Stimulated activated naive CD8-positive, alpha-beta T cell treated with anti-CD3 and anti-CD28 coated beads, Interleukin-15, Interleukin-2, amounts not matched to agents 100 U/mL and 50 U/mL, for 24 hours (primary cell): ENCODE measurements at places on chromosomes 4 and X.
A peak's percentile ranks its signal among the peaks of the same experiment; 100 is the strongest.

- DNase-seq, result no peak
Measured at GRCh38 chrX:69176053-69176452, 10.8 kb upstream of the PJA1 start.

- DNase-seq, result no peak
Measured at GRCh38 chrX:68865926-68866325, 37.1 kb downstream of the EFNB1 start.

DNA sequence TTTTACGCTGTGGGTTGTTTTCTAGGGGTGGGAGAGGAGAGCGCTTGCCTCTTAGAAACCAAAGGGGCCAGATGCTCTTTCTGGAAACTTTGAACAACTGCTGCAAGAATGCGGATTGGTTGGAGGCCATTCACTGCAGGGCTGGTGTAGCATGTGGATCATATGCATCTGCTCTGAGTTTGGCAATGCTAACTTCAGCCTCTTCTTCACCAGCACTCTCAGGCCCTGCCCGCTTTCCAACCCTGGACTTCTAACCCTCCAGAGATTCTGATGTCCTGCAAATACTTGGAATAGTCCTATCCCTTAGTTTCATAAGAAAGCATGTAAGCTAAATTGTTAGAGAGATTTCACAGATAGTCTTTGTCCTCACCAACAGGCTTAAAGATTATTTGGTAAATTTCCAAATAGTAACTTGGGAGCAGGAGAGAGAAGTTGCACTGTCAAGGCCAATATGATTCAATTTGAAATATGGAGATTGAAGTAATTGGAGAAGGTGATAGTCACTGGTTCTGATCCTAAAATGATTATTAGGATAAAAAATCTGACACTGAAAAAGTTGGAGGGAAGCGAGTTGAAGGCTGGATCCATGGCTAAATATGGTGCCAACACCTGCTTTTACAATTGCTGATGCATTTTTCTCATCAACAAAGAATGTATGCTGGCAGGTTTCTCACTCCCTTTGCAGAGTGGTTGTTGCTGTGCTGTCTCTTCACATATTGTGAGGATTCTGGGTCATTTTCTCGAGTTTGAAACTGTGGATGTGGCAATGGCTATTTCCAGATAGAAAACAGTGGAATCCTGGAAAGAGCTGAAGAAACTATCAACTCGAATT lies 210.4 kb downstream of the PTTG2 start:
- DNase-seq, result no peak

DNA sequence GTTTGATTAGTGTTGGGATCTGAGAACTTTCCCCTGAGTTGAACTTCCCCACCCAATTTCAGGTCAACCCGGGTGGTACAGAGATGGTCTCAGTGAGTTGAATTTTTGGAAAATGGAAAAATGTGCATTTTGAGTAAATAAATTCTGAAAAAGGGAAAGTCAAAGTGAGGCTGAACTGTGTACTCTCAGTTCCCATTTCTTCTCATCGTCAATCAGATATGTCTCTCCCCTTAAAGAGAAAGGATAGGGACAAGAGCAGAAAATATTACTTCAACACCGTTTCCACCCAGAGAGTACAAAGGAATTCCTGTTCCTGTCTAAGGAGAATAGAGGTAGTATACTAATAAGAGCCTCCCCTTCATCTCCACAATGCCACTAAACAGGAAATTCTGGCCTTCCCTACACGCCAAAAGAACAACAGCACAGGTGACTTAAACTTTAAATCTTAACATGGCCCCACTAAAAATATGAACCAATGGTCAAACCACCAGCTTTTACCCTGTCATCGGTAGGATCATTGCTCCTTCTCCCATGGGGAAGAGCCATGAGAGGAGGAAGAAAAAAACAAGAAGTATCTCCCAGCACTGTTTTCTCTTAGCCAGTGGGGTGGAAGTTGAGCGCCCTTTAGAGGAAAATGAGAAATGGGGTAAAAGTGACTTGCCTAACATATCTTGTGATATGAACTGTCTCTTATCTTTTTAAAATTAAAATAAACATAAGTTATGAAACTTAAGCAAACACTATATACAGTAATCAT lies 30.3 kb downstream of the BMP3 start:
- DNase-seq, result no peak

DNA sequence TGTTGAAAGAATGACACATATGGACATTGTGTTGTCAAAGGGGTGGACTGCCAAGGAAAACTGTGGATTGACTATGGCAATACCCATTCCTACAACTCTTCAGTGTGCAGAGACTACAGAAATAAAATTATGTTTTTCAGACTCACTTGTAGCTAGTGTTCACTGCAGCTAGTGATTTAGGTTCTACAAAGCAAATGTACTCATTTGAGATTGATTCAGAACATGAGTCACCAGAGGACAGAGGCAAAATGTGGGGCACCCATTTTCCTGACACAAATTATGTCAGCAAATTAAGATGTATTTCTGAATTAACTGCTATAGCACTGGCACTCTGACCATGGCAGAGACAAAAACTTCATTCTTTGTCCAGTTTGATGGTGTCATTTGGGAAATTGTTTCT lies 40.7 kb downstream of the SPCS3 start:
- DNase-seq, result no peak

DNA sequence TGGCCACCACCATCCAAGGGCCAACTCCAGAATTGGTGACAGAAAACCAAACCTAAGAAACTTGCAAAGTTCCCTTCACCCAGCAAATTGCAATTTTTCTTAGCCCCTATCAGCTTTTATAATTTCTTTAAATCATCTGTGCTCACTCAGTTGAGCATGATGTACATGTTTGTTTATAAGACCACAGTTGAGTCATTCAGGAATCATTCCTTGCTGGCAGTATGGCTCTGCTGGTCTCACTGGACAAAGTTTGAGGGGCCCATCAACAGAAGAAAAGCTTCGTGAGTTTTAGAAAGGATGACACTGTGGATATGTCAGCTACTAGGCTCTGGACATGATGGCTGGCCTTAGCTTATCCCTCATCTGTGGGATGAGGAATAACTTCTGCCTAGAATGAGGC lies 4.0 kb downstream of the TRPC5 start:
- no peak for DNase-seq

DNA sequence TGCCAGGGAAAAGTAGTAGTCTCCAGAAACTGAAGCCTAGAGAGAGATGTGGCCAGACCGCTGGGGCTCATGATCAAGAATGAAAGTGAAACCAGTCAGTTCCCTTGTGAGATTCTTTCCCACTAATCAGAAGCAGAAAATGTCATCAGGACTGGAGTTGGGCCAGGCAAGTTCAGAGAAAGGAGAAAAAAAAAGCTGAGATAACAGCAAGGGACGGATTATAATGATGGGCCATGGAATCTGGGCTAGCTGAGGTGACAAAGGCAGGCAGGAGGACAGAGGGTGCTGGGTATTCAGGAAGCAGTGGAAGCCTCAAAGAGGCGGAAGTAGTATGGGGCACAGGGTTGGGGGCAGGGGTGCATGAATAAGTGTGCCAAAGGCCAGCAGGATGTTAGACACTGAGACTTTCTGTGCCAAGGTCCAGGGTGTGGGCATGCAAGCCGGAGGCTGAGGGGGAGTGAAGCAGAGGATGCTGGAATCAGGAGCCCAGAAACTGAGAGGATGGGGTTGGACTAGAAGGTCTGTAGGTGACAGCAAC lies 2.5 kb downstream of the CXorf38 start:
- DNase-seq, result peak; percentile 37

GRCh38 chr4:101125045-101125942 lies 222.0 kb downstream of the PPP3CA start:
- DNase-seq, result no peak

DNA sequence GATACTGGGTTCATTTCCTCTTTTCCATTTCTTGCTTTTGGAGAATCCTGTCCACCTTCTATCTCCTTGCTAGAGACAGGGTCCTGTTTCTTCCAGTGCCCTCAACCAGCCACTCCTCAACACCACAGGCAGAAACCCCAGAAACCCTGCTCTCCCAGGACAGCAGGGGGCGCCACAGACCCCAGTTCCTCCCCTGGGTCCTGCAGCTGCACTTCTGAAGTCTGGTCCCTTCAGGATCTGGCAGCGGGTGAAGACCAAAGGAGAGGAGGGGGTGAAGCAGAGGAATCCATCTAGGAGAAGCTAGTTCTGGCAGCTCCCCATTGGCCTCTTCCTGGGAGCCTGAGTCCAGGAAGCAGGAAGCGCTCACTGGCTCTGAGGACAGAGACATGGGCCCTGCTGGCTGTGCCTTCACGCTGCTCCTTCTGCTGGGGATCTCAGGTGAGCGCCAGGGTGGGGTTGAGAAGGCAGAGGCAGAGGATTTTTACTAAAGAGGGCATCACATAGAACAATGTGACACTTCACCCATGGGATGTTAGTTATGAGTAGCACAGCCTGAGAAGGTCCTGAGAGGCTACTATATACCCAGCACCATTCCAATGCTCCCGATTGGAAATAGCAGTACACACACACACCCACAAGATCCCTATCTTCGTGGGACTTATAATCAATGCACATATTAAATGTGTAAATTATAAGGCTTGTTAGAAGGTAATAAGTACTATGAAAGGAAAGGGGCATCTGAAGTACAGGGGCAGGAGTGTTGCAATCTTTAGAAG lies at the start of gene PRSS48:
PRSS48 (plus strand) TSS at position 375 of the 776 bp plus-strand sequence; CDS start at position 387, 12 bp downstream.
- peak; percentile 75 for DNase-seq

- no peak for DNase-seq
Measured at GRCh38 chrX:98646351-98646750, 1762.6 kb downstream of the RPA4 start.

- DNase-seq, result no peak
Measured at GRCh38 chr4:110190249-110190648, 8.2 kb downstream of the ELOVL6 start.

- DNase-seq, result no peak
Measured at GRCh38 chr4:26287756-26288155, 33.1 kb upstream of the RBPJ start.

DNA sequence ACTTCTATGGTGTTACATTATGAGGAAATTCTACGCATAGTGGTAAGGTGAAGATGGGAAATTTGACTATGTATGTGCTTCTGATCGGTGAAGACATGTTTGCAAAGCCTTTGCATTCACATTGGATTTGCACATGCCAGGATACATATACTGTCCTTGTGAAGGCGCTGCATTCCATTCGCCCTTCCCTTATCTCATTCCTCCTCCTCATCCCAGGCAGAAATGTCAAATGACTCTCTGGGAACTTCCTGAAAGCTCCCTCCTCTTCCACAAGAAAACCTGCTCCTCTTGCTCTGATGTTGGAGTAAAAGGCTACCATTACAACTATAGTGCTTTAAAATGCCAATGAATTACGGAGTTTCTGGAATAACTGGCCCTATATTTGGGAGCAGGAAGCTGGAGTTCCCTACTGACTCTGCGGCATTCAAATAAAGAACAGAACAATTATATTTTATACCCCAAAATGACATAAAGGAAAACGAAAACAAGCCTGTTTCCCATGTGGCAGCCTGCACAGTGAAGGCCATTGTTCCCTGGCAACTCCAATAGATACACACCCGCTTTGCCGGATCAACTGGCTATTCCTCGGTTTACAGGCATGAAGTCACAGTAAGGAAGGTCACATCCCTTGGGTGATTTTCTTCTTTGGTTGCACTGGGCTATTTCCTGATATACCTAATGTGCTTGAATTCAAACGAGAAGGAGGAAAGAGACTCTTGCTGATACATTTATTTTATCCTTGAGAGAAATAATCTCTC lies 84.5 kb downstream of the AREG start:
- no peak for DNase-seq

DNA sequence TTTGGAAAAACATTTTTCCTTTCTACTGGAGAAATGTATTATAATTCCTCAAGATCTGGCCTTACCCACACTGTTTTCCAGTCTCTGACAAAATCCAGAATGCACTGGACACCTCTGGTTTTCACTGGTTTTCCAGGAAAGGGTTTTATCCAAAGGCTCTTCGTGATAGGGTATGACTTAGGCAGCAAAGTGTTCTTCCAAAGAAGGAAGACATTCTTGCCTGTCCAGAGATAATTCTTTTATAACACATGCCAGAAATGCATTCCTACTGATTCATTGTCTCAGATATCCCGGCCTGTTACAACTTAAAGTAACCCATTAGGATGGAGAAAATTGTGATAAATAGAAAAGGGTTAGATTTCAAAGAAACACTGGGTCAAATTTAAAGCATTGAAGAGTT lies 2343.1 kb downstream of the PCDH7 start:
- DNase-seq, result no peak

DNA sequence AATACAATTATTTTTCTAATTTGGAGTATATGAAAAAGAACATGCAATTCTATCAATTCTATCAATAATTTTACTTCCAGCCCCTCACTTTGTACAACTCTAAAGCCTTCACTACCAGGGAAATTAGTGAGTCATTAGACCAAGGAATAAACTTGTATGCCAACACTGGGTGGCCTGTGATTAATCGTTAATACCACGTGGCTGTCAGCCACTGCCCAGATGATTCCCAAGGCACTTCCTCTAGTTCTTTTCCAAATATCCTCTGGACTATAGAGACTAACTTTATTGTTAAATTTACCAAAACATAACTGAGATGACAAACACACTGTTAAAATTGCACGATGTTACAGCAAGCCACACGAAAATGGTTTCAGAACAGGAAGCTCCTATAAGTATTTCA lies 45.7 kb downstream of the MID1 start:
- no peak for DNase-seq

- no peak for DNase-seq
Measured at GRCh38 chrX:11789809-11790208, 31.8 kb downstream of the MSL3 start.

DNA sequence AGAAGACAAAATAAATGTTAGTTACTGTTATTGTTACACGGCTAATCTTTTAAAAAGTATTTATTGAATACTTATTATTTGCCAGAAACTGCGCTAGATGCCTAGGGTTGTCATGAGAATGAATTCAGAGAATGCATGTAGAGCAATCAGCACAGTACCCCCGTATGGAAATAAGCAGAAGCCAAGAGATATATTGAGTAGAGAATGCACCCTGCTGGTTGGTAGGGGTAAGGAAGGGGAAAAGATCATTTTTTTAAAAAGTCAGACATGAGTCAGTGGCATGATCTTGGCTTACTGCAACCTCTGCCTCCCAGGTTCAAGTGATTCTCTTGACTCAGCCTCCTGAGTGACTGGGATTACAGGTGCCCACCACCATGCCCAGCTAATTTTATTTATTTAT lies 13.1 kb upstream of the DRP2 start:
- no peak for DNase-seq

- no peak for DNase-seq
Measured at GRCh38 chr4:135601351-135601750, 1399.8 kb upstream of the PABPC4L start.

DNA sequence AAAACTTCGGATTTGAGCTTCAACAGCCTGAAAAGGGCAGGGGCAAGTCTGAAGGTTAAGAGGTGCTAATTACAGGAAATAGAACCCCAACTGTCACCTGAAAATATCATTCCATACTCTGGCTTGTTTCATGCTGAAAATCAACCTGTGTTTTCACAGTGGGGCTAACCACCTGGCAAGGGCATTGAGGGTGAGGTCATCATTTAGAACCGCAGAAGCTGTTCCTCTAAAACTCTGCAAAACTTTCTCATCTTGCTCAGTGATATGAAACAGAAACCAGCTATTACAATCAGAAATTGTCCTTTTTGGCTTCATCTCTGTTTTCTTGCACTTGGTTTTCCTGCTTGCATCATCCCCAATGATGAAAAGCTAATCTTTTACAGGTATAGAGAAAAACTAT lies 247.6 kb downstream of the DCLK2 start:
- no peak for DNase-seq
